Fibroblast of skin of scalp (primary cell): ENCODE measurements at places on chromosomes 16 and 17.
A peak's percentile ranks its signal among the peaks of the same experiment; 100 is the strongest.

DNA sequence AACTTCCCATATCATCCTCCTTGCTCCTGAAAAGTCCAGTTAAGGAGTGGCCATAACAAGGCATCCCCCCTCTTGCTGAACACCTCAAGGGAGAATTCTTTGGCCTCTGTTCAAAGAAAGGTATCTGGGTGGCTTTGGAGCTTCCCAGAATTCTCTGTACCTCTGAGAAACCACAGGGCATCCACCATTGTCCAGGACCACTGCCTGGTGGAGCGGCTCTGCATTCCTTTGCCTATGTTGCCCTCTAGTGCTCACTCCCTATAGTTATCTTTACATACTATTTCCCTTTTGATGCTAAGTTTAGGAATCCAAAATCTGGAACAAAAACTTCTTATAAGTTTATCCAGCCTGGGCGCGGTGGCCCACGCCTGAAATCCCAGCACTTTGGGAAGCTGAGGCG lies 30.3 kb downstream of the CHD9NB start:
- peak; percentile 57 for DNase-seq

DNA sequence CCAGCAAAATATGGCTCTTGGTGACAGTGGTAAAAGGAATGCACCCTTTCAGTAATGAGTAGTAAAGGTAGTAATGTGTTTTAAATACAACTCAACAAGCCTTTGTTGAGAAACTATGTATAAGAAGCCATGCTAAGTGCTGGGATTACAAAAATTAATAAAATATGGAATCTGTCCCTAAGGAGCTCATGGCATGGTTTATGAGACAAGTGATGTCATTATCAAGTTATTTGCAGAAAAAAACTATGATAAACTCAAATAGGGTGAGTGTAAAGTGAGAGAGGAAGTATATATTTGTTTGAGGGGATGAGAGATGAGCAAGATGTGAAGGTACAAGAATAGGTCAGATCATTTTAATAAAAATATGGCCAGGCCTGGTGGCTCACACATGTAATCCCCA lies 76.9 kb downstream of the NF1 start:
- DNase-seq, result peak; percentile 68

DNA sequence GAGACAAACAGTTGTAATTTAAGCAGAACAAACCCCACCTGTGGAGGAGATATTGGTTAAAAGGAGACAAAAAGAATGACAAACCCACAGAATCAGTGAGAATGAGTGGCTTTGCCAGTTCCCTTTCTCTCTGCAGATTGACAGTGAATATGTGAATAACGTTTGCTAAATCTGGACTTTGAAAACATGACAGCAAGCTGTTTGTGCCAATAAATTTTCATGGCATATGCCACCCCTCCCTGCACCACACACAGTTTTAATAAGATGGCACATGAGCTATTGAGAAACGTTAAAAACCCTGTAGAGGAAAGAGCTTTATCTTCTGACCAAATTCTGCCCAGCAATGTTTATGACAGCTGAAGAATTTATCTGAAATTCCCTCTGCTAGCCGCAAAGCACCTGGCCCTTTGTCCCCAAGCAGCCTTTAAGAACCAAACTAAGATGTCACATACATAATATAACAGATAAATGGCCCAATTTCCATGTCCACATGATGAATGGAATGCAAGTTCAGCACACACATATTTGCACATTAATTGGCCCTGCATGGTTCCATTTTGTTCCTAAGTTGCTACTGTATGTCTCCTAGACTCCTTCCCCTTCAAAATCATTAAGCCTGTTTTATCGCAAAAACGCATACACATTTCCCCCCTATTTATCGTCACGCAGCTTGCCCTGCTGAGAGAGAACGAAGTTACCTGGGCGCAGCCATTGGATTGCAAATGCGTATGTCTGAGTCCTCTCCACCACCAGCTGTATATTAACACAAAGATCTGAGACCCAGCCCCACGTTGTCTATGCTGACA lies 773.5 kb upstream of the EEF2KMT start:
- no peak for DNase-seq

DNA sequence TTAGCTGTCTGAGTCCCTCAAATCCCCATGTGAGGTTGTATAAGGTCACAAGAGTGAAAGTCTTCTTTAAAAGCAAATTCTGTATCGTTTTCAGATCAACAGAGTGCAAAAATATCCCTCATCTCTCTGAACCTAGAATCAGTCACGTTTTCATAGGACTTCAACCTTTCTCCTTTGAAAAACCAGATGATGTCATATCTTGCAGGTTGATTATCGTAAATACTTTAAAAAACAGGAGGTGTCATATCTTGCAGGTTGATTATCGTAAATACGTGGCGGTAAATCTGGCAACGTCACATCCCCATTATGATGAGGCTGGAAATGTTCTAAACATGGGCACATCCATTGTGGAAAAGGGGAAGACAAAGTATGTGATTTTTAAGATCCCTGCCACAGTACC lies 25.9 kb downstream of the BCO1 start:
- no peak for DNase-seq

- DNase-seq, result peak; percentile 48
Measured at GRCh38 chr16:62814891-62815290, 778.7 kb upstream of the CDH8 start.

- DNase-seq, result no peak
Measured at GRCh38 chr16:73166947-73167550, 119.1 kb upstream of the ZFHX3 start.

DNA sequence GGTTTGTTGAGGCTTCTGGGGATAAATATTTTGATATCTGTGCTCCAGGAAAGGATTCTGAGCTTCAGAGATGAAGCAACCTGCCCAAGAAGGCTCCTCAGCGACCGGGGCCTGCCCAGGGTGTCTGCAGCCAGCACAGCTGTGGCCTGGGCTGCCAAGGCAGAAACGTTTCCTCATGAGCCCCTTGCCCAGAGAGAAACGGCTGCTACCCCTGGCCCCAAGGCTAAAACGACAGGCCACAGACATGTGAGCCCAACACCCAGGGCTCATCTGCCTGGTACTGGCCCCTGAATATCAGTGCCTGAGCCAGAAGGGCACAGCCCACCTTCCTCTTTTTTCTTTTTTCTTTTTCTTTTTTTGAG lies 45.4 kb upstream of the RASD1 start:
- no peak for DNase-seq

DNA sequence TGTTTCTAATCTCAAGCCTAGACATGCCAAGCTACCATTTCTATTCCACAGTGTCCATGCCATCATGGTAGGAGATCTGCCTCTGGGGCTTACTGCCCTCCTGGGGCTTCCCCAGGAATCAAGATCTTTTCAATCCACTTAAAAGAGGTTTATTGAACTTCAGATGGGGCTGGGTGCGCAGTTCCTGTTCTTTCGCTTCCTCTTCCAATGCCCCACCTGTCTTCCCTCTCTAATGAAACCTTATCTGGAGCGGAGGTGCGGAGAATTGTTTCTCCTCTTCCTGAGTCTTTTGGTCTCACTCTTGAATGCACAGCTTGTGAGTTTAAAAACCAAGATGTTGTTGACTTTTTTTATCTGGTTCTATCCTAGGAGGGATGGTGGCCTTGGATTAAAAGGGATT lies 30.4 kb upstream of the METTL16 start:
- no peak for DNase-seq

- no peak for DNase-seq
Measured at GRCh38 chr17:30207655-30208054, 27.8 kb downstream of the SLC6A4 start.

- DNase-seq, result no peak
Measured at GRCh38 chr16:28937222-28937876, 5.6 kb downstream of the CD19 start.

DNA sequence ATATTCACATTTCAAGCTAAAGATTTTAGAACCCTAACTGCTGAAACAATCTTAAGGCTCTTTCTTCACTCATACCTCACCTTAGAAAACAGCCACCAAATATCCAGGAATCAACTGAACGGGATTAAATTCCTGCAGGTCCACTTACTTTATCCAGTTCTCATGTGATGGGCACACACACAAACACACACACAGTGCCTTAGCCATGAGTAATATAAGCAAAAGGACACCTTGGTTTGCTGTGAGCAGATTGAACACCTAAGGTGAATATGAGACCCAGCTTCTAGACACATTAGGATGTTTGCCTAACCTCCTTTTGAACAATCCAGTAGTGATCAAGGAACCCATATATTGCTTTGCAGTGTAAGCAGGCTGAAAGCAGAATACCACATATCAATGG lies 81.5 kb downstream of the TUBD1 start:
- DNase-seq, result no peak

DNA sequence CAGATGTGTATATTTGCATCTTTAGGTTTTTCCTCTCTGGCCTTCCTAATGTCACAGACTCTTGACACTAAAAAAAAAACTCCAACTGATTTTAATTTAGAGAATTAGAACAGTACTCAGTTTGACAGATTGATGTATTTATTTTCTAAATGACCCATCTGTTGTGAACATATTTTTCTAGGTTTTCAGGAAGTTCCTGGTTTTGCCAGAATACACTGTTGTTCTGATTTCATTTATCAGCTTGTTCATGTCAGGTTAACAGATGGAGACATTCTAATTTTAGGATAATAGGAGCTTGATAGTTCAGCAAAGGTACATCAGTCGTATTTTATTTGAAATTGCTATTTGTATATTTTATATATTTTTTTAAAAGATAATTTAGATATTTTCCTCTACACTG lies 133.4 kb downstream of the TANC2 start:
- DNase-seq, result no peak

- DNase-seq, result no peak
Measured at GRCh38 chr16:30893417-30893743, 497 bp downstream of the BCL7C start.

GRCh38 chr17:62653002-62653825 lies 25.7 kb downstream of the MRC2 start:
- peak; percentile 72 for DNase-seq
